ENCODE measurements at places on chromosomes 3 and 15.

- DNase-seq: no peak
Observed at GRCh38 chr15:83926116-83926515, 272.2 kb downstream of the ADAMTSL3 start.

- peak; percentile 0 for DNase-seq
Observed at GRCh38 chr15:45523166-45523460, 558 bp upstream of the SLC30A4 start.

- DNase-seq: no peak
Observed at GRCh38 chr15:89139613-89140499, 51.6 kb downstream of the ABHD2 start.

DNA sequence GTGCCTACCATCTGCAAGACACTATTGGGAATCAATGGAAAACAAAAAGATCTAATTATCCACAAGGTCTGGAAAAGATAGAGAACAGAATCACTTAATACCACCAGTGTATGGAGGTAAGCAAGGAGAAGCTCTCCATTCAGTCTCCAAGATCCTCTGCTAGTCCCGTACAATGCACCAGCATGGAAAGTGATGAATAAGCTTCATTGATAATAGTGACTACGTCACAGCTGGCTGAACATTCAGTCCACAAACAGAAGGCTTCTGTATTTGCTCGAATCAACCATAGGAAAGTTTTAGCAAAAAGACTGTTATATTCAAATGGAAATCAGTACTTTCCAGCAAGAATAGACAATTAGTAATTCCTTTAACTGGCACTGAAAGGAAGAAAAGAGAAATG lies 42.9 kb downstream of the IGSF11 start:
- DNase-seq: no peak

- DNase-seq: no peak
Observed at GRCh38 chr3:72811571-72811970, 36.7 kb downstream of the SHQ1 start.

DNA sequence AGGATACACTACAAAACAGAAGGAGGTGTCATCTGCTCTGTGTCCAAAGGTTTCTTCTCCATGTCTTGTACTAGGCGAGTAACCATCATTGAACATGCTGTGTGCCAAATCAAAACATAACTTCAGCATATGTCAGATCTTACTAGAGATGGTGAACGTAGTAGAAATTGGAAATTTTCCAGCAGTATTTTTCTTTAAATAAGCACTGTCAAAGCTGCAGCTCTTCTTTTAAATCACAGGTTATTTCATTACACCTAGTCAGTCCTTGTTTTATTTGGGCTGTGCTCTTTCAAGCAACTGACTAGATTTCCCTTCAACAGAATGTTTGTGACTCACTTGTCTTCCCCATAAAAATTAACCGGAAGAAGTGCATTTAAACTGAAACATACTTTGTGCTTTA lies 46.5 kb downstream of the MSL2 start:
- no peak for DNase-seq

DNA sequence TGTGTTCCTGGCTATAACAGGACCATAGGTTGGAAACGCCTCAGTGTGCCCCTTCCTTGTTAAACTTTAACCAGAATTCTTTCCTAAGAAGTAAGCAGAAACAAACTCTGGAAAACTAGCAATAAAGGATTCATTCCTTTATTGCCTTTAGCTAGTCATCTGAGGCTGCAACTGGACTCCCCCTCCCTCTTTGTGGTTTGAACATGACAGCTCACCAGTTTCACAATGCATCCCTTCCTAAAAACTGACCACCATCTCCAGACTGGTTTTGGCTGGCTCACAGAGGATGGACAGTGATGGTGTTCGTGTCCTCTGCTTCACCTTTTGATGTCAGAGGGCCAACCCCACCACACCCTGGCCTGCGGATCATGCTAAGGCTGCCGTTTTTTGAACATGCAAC lies 27.9 kb upstream of the TGFBR2 start:
- no peak for DNase-seq

DNA sequence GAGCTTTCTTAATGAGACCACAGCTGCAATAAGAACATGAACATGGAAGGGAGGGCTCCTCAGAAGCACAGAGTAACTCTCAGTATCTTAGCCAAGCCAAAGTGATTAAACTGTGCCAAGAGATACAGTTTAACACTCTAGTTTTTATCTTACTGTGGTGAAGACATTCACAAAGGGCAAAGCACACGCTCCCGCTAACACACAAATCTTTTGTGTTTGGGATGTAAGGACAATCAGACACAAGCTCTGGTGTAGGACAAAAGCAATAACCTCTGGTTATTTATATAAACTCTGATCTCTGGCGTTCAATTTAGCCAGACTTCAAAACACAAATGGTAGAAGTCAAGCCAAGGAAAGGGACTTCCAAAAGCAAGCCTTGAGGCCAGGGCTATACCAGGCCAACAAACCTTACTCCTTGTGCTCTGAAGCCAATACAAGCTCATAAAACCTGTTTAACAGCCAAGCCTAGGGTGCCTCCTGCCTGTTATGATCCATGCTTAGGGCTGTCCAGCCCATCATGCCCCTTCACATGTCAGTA lies 27.8 kb downstream of the DPH3 start:
- DNase-seq: no peak

GRCh38 chr15:80201256-80202015 lies 48.6 kb downstream of the FAH start:
- no peak for DNase-seq
